ENCODE measurements at places on chromosomes 12 and 14.

DNA sequence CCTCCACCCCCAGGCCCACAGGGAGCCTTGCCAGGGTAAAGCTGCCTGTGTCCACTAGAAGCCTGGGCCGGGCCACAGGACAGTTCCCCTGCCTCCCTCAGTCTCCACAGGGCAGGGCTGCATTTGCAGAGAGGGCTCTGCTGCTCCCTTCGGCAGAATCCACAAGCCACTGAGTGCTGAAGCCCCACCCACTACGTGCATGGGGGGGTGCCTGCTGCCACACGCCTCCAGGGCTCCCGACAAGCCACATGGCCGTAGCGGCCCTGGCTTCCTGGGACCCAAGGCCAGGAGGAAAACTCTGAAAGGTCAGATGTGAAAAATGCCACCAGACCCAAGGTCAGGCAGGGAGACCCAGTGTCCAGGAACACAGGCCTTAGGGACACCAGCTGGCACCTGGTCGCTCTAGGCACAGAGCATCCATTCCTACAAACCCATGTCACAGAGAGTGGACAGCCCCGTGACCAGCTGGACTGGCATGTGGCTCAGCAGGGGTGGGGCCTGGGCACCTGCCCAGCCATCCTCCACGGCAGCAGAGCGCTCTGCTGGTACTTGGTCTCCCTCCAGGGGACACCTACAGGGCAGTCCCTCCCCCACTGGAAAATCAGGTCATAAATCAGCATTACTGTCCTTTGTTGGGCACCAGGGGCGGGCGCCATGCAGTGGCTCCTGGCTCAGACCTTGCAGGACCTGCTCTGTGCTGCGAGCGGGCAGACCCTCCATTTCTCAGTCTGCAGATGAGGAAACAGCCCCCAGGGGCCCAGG lies 42.9 kb downstream of the CCDC85C start:
- DNase-seq: peak; percentile 71

- no peak for DNase-seq
Measured at GRCh38 chr12:31476437-31476836, 114.5 kb downstream of the DENND5B start.

DNA sequence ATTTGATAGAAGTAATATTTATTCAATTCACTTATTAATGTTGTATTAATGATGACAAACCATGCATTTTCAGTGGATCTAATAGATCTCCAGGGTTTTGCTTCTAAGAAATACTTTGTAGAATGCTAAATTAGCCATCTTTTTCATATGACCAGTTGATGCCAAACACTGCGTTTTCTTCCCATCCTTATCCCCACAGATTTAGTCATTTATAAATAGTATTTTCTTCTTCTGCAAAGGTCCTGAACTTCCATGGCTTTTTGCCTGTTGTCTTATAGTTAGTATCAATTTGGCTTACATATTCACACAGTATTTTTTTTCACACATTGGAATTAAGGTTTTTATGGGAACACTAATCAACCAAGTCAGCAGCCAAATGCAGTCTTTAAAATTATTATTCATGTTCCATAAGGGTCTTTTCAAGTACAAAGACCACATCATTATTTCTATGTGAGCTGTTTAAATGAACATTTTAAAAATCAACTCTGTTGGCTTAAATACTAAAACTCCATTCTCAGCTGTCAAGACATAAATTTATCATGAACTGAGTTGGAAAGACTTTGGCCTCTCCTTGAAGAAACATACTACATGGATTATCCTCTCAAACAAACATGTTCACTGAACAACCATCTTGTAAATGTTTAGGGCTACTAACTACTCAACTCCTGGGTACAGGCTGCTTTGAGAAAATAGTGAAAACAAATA lies 1278.4 kb upstream of the FLRT2 start:
- DNase-seq: no peak

- DNase-seq: no peak
Measured at GRCh38 chr14:78298298-78298697, 128.1 kb downstream of the NRXN3 start.

DNA sequence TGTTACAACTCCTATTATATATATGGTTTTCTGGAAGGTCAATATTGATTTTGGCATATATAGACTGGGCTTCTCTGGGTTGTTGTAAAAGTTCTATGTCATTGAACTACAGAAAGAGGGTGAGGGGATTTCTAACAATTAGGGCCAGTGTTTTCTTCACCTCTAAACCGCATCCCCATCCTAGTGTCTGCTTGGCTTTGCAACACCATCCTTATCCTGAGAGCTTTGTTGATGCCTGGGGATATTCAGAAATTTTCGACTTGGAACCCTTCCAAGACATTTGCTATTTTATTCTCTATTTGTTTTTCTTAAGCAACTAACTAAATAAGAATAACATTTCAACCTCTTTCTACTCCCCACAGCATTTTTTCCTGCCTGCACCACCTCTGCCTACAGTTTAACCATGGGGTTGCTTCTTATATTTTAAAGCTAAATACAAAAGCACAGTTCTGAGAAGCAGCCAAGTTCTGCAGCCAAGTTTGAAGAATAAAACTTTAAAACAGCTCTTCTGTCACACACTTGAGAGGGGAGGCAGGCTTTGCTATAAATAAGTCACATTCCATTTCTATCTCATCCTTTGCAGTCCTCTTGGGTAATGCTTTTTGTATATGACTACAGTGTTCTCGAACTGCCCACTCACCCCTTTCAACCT lies 53.4 kb downstream of the RGS6 start:
- no peak for DNase-seq

- no peak for DNase-seq
Measured at GRCh38 chr12:132162508-132163031, 18.3 kb downstream of the NOC4L start.

DNA sequence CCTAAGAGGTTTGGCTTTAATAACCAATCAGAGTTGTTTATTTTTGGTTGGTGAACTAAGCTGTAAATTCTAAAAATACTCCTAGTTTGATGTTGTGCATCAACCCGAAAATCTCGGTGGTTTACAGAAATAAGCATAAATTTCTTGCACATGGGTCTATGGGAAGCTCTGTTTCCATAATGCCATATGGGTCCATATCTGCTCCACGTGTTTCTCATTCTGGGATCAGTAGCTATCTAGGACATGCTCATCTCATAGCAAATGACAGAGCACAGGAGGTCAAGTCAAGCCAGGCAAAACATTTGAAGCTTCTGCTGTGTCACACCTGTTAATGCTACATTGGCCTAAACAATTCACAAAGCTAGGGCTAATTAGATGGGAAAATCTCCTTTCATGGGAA lies 23.1 kb downstream of the NUP37 start:
- peak; percentile 88 for DNase-seq

DNA sequence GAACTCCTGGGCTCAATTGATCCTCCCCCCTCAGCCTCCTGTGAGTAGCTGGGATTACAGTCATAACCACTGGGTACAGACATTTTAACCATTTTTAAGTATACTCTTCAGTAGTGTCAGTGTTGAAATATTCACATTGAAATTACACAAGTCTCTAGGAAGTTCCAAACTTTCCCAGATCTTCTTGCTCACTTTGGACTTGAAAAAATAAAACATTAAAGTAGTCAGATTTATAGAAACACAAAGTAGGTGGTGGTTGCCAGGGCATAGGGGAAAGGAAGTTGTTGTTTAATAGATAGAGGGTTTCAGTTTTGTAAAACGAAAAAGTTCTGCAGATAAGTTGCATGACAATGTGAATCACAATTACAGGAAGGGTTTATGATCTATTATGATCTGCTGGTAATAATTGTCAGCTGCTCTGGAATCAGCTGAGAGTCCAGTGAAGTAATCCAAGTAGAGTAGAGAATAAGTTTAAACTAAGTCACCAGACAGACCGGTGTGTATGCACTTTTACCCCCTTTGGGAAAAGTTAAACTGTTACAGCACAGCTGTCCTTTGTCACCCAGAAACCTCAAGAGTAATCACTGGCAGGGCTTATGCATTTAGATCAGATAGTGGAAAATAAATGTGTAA lies 27.4 kb downstream of the PCNX1 start:
- DNase-seq: no peak

- no peak for DNase-seq
Measured at GRCh38 chr14:65431951-65432350, 19.4 kb downstream of the FUT8 start.
